ENCODE measurements at places on chromosomes 6 and 20.

- DNase-seq, result no peak
Measured at GRCh38 chr6:21992178-21992967, 304.5 kb downstream of the PRL start.

GRCh38 chr6:166785131-166785530 lies 158.1 kb upstream of the RPS6KA2 start:
- DNase-seq, result no peak

- DNase-seq, result no peak
Measured at GRCh38 chr6:54085541-54085940, 25.7 kb upstream of the MLIP start.

DNA sequence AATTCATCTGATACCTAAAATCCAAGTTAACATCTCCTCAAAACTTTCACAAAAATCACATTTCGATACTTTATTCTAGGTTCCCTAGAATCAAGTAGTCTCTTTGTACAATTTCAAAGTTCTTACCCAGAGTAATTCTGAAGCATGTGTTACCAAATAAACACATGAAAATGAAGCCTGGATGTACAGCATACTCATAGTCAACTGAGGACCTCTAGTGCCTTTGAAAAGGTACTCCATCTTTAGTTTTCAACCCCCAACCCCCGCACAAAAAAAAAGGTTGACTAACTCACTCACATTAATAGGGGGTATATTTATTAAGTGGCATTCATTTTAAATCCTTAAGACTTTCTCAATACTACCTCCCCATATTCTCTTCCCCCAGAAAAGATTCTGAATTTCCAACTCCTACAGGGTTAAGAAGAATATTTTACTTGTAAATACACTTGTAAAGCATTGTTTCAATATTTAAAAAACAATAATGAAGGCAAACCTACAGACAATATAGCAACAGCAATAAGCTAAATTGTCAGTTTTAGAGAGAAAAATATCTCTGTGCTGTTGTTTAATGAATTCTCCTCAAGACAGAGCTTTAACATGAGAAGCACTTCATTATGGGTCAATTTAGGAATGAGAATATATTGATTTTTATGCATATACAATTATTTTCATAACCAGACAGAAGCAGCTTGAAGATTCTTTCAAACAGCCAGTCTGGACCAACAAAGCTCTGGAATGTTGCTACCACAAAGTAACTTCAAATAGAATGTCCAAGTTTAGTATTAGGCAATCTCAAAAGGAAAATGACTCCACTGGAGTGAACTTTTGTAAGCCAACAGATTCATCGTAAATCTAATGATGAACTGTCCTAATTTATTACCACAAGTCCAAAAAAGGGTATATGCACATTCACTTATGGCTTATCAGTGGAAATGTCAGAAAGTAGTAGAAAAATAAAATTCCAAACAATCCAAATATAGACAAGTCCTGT lies 3.3 kb downstream of the PLN start:
- no peak for DNase-seq

- DNase-seq, result no peak
Measured at GRCh38 chr6:33691456-33692077, 19.9 kb downstream of the UQCC2 start.

GRCh38 chr6:135281227-135281626 lies 100.1 kb downstream of the MYB start:
- no peak for DNase-seq

DNA sequence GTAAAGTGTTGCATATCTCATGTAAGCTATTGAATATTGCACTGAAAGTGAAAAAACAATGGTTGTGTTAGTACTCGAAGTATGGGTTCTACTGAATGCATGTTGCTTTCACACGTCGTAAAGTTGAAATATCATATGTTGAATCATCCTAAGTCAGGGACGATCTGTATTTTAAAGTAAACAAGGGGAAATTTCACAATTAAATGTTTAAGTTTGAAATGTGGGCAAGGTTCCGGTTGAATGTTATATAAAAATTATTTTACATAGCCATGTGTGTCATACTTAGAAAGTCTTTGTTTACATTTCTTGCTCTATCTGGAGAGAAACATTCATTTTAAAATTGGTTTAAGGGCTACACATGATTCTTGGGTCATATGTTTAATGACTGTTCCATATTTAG lies 76.8 kb downstream of the AKAP7 start:
- no peak for DNase-seq

- no peak for DNase-seq
Measured at GRCh38 chr6:114521926-114522325, 179.1 kb upstream of the HS3ST5 start.

DNA sequence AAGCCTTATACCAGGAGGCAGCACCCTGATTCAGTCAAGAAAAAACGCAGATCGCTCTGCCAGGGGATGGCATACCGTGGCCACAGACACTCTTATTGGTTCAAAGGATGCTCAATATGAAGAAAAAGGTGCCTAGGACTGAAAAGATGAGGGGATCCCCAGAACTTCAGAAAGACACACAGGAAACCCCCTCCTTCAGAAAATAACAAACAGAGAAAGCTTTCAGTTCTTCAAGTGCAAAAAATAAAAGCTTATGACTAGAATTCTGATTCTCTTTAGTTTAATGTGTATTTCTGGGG lies 17.7 kb upstream of the MYB start:
- no peak for DNase-seq

DNA sequence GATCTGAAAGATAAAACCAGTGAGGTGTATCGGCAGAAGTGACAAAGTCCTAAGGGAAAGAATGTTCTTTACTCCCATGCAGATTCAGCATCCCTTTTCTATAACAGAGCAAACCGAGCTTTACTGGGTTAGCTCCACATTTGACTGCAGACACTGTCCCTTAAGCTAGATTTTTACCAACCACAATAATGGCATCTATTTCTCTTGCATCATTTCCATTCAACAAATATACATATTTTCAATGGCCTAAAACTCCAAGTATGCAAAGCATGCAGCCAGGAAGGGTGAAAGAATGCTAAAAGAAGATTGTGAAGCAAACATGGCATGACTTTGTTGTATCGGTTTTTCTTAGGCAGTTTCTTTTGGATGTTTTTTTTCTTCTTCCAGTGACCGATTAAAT lies 255.4 kb downstream of the OGFRL1 start:
- no peak for DNase-seq

DNA sequence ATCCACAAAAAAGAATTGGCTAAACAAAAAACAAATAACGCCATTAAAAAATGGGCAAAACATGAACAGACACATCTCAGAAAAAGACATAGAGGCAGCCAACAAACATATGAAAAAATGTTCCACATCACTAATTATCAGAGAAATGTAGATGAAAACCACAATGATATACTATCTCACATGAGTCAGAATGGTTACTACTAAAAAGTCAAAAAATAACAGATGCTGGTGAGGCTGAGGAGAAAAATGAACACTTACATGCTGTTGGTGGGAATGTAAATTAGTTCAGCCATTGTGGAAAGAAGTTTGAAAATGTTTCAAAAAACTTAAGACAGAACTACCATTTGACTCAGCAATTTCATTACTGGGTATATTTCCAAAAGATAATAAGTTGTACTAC lies 430.1 kb upstream of the JAG1 start:
- no peak for DNase-seq

DNA sequence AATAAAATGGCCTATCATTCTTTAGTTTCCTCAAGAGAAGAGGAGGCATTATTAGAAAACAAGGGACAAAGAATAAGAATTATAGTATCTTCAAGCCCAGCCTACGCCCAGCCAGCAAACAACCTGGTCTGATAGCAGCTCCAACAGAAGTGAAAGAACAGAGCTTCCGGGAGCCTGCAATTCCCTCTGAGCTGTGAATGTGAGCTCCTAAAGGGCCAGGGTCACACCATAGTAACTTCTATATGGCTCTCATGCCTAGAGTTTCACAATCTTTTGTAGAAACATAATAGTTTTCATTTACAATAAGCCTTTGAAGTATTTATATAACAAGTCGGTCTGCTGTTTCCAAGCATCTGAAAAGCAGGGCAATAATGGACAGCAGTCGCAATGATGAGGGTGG lies 116.5 kb downstream of the SMLR1 start:
- no peak for DNase-seq

All from activated naive CD8-positive, alpha-beta T cell treated with anti-CD3 and anti-CD28 coated beads, Interleukin-2, amount 50 U/mL, for 16 hours (primary cell).